NCI-H146 (cell line): ENCODE measurements at places on chromosomes 2 and 18.

- no peak for DNase-seq
Measured at GRCh38 chr2:242075168-242075567, 205.6 kb downstream of the RTP5 start.

- no peak for DNase-seq
Measured at GRCh38 chr2:182767578-182767977, 51.5 kb downstream of the DNAJC10 start.

DNA sequence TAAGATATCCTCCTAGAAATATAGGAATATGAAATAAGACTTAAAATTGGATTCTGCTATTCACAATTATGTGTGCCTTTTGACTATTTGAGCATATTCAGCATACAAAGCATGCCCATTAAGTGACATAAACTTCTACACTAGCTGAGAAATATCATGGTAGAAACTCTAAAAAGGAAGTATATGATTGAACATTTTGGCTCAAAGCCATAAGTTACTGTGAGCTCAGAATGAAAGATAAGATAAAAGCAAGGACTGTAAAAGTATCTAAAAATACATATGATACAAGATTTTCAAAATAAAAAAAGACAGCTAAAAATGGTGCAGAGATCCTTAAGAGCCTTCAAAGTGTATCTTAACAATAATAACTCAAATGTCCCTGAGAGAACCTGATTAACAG, 340.5 kb upstream of the SLC39A10 start:
- DNase-seq, result no peak

DNA sequence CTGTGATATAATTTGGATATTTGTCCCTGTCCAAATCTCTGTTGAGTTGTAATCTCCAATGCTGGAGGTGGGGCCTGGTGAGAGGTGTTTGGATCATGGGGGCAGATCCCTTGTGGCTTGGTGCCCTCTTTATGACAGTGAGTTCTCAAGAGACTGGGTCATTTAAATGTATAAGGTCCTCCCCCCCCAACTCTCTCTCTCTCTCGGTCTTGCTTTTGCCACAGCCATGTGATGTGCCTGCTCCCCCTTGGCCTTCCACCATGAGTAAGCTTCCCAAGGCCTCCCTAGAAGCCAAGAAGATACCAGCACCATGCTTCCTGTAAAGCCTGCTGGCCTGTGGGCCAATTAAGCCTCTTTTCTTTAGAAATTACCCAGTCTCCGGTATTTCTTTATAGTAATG, 58.6 kb downstream of the FN1 start:
- no peak for DNase-seq

DNA sequence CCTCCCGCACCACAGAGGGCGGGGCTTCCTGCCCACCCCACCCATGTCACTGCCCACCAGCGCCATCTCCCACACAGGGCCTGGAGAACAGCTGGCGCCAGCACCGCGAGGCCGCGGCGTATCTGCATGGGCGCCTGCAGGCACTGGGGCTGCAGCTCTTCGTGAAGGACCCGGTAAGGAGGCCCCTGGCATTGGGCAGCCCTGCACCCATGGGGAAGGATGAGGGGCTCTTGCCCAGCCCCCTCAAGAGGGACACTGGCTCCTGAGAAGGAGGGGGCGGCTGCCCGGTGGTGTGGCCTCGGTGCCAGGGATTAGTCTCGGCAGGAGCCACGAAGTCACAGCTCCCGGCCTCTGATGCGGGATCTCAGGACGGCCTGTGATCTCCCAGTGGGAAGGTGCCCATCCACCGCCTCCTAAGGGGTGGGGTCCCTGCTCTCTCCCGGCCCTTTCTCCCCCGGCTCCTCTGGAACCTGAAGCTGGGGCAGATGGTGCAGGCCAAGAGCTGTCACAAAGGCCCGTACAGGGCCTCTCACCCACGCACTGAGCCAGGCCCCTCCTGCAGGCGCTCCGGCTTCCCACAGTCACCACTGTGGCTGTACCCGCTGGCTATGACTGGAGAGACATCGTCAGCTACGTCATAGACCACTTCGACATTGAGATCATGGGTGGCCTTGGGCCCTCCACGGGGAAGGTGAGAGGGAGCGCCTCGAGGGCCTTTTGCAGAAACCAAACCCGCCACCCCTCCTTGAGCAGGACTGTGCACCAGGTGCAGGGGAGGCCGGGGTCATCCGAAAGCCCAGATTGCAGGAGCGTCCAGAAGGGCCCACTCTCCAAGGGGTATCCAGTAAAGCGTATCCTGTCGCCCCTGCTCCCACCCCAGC, 9.1 kb downstream of the AGXT start:
- no peak for DNase-seq

GRCh38 chr2:153476816-153477635, 1.5 kb downstream of the RPRM start:
- peak; percentile 94 for DNase-seq

- no peak for DNase-seq
Measured at GRCh38 chr18:1653873-1654272, 749.2 kb downstream of the ADCYAP1 start.

GRCh38 chr2:68828887-68829708, 42.1 kb downstream of the BMP10 start:
- DNase-seq, result no peak
